ENCODE measurements at places on chromosomes 7 and 10.

DNA sequence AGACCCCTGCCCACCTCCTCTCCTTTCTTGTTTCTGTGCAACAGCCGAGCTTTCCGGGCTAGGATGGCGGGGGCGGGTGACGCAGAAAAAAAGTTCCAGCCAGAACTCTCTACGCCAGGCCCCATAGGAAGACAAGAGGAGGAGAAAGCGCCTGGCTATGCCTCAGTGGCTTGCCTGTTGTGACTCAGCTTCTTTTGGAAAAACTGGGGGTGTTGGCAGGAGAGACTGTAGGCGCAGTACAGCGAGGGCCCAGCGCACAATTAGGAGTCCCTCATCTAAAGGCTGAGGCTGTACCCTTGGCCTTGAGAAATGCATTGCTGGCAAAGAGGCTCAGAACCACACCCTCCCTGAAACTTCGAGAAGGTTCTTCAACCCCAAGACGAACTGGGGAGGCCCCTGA, 28.0 kb upstream of the KPNA7 start:
- peak; percentile 93 for DNase-seq

GRCh38 chr10:69372126-69372980, 44.4 kb downstream of the TACR2 start:
- no peak for DNase-seq

DNA sequence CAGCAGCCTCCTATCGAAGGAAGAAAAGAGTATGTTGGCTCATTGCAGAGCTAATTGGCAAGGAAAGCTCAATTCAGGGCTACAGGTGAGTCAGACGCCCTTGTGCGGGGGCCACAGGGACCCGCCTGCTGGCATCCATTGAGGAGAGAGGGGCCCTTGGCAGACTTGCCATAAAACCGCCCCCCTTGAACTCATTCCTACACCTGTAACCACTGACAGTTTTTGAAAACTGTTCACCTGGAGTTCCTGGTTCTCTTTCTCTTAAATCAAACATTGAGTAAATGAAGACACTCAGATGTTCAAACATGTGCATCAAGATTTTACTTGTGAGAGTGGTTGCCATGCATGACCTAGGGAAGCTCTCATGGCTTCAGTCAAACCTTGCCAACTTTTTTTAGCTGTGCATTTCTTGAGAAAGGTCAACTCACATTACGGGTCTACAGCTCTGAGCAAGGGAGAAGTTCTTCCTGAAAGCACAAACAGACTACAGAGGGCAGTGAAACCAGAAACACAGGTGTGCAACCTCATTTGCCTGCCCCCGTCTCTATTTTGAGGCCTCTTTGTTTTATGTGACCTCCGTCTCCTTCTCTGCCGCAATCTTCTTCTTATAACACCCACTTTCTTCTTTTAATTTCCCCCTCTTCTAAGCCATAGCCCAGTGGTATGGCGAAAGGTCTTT, 87.8 kb downstream of the TBXAS1 start:
- DNase-seq, result peak; percentile 37

- DNase-seq, result no peak
Observed at GRCh38 chr7:80611779-80612178, 26.7 kb upstream of the CD36 start.

- DNase-seq, result no peak
Observed at GRCh38 chr10:70756700-70757360, 28.3 kb downstream of the TBATA start.

GRCh38 chr10:28217848-28218247, 85.0 kb downstream of the MPP7 start:
- DNase-seq, result no peak

GRCh38 chr7:22025075-22025474, 79.4 kb upstream of the CDCA7L start:
- DNase-seq, result no peak

DNA sequence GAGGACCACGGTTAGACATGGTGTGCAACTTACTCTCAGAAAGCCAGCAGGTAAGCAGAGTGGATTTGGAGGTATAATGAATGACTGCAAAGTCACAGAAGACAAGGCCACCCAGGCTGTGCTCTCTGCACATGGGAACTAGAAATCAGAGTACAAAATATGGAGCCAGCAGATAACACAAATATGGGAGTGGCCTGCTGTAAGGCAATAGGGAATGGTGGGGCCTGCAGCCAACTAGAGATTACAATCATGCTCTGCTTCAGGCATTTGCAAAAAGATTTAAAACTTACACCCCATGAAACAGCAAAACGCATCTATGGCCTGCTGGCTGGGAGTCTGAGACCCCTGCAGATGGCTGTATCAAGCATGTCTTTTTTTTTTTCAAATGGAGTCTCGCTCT, 47.0 kb downstream of the RGS10 start:
- no peak for DNase-seq

DNA sequence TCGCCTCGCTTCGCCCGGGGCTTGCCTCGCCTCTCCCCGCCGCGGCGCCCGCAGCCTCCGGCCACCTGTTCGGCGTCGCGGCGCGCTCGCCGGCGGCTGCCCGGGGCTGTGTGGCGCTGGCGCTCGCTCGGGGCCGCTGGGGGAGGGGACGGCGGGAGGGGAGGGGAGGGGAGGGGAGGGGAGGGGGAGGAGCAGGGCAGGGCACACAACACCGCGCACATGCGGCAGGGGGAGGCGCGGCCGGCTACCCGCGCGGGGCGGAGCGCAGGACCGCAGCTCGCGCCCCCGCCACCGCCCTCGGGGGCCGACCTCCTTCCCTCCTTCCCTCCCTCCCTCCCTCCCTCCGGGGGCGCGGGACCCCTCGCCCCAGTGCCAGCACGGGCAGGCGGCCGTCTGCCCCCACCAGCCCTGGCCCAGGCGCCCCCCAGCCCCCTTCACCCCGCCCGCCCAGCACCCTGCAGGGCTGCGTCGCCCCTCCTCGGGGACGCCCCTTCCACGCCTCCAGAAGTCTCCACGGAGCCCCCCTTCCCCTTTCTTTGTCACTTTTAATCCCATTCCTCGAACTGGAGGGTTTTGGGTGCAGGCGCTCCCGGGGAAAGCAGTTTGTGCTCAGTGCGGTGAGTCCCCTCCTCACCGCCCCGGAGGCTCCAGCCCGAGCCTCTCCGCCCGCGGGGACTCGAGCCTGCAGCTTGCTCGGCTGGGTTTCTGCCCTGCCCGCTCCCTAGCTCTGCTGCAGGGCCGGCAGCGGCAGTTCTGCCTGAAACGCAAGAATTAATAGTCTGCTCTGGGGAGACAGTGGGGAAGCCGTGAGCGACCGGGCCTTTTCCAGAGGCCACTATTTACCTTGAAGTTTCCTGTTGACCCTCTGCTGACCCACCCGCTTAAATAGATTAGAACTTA, at the start of gene PARD3:
Gene PARD3, minus strand, starts transcription at position 112 of the 900 bp plus-strand sequence. CDS start 301 bp downstream, outside the sequence.
- peak; percentile 75 for DNase-seq

DNA sequence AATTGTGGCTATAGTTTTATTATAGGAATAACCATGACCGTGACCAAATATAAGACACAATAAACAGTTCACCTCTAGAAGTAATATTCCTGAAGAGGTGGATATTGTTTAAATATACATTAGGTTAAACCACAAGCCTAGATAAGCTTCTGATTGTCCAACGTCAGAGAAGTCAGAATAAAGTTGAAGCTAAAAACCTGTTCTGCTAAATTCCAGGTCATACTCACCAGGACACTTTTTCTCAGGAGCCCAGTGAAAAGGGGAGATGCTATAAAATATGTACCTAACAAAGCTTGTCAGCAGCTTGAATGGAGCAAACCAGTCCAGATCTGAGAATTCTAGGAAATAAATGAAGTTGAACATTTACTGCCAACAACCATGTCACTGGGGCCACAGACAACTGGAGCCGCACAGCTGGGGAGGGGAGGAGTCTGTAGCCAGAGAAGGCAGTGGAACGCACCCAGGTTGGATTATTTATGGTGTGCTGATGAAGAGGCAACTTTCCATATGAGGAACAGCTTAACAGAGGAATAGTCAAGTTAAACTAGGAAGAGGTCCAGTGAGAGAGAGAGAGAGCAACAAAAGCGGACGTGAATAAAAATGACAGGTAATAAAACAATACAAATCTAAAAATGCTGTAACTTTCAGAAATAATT, 191.1 kb downstream of the ZNF438 start:
- DNase-seq, result no peak

GRCh38 chr7:44738876-44739665, 9.6 kb upstream of the ZMIZ2 start:
- DNase-seq, result no peak

DNA sequence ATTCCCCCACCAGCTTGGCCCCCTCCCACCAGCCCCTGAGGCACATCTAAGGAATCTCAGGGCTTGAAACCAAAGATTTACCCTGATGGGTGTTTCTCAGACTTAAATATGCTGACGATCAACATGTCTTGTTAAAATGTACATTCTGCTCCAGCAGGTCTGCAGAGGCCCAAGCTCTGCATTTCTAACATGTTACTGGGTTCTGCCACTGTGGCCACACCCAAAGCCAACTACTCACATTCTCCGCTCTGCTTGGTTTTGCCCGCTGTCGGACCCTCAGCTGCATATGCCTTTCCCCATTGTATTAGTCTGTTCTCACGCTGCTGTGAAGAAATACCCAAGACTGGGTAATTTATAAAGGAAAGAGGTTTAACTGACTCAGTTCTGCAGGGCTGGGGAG, 8.9 kb downstream of the PIP4K2A start:
- DNase-seq, result no peak

GRCh38 chr10:1229116-1229515, 172.9 kb downstream of the WDR37 start:
- DNase-seq, result no peak

GRCh38 chr10:118403967-118404366, 61.8 kb upstream of the FAM204A start:
- DNase-seq, result no peak

- no peak for DNase-seq
Observed at GRCh38 chr7:123709525-123709924, 39.3 kb downstream of the WASL start.

GRCh38 chr7:87543623-87544022, 57.1 kb downstream of the ABCB1 start:
- no peak for DNase-seq

DNA sequence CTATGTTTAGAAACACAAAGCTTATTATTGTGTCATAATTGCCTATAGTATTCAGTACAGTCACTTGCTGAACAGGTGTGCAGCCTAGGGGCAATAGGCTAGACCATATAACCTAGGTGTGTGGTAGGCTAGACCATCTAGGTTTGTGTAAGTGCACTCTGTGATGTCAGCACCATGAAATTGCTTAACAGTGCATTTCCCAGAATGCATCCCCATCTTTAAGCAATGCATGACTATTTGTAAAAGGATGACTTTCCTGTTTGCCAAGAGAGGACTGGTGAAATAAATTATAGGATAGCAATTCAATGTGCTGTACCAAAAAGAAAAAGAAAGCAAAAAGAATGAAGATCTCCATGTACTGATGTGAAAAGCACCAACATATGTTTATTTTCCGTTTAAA, 288.7 kb upstream of the AUTS2 start:
- DNase-seq, result no peak

DNA sequence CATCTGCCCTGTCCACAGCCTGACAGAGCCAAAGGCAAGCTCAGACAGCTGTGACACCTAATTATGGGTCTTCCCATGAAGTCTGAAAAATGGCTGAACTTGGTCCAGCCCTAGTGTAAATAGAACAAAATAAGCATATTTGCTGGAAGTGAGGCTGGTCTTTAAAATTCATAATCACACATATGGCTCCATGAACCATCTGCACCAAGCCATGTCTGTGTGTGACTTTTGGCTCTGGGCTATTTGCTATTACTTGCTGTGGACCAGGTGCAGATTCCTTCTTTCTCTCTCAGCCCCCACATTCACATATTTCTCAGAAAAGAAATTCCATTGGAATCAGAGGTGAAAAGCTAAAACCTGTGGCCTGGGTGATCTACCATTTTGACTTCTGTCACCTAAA, 175.9 kb downstream of the PDE1C start:
- DNase-seq, result no peak

DNA sequence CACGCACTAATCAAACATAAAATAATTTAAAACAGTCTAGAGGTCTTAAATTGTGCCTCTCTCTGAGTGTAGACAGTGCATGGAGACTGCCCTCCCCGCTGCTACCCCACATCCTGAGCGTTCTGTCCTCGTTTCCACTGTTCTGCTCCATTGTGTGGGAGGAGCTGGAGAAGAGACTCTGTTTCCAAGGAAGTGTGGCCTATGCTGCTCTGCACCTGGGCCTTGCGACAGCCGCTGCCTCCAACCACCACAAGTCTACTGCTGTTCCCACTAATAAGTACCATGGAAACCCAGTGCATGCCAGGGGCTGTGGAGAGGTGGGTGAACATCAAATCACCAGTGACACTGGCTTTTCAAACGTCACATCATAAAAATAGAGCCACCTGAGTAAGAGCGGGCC, 19.6 kb downstream of the NRG3 start:
- no peak for DNase-seq

DNA sequence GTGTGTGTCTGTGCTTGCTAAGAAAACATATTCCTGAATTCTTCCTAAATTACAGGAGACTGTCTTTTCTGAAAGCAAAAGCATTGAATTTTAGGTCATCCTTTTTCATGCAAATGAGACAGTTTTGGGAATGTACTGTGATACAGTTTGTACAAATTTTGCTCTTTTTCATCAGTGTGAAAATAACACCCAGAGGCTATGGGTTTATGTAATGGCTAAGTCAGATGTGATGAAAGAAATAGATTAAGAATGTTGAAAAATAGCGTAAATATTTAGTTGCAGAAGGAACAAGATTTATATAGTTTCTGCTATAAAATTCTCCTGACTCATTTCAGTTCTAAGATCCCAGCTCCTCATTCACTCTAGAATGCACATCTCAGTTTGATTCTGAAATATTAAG, 24.6 kb downstream of the POM121L12 start:
- DNase-seq, result no peak

DNA sequence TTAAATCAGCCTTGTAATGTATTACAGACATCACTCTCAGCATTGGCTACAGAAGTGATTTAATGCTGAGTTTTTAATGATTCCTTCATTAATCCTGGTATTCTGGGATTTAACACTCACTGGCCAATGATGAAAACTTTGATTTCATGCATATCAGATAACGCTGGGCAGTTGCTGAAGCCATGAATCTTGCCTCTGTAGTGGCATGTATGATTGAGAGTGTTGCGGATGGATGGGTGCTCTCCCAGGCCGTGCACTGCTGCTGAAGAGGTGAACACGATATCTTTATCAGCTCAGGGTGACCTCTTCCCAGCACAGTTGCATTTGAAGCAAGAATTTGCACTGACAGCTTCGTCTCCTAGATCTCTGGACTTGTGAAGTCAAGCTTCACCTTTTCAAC, 168.7 kb downstream of the LRRC4 start:
- DNase-seq, result no peak

GRCh38 chr7:115293628-115294240, 371.8 kb downstream of the MDFIC start:
- no peak for DNase-seq
